ENCODE measurements at places on chromosomes 1 and 21. TPM values are rescaled to one million over a fixed set of nuclear protein-coding genes. Genes with fewer than 3 reads are reported as not detected.

FRRS1 gene
- total RNA-seq, result 4.1 TPM

LCE1A gene
- not detected for total RNA-seq

GJA8 gene
- not detected for total RNA-seq

DCST1 gene
- not detected for total RNA-seq

TMEM200B gene
- total RNA-seq, result 17.9 TPM

CFHR3 gene
- not detected for total RNA-seq

RCSD1 gene
- total RNA-seq, result not detected

FABP3 gene
- 18.5 TPM for total RNA-seq

C4BPA gene
- not detected for total RNA-seq

CFAP74 gene
- total RNA-seq, result 0.20 TPM

FOXO6 gene
- total RNA-seq, result not detected

ATP6V1G3 gene
- total RNA-seq, result not detected

DSCAM gene
- total RNA-seq, result not detected

AMPD1 gene
- total RNA-seq, result not detected

ATP1A4 gene
- total RNA-seq, result not detected

KCNE2 gene
- not detected for total RNA-seq

CELA2A gene
- total RNA-seq, result not detected

TMIGD3 gene
- not detected for total RNA-seq

KCNJ6 gene
- total RNA-seq, result not detected

C8B gene
- total RNA-seq, result not detected

EGLN1 gene
- 32.7 TPM for total RNA-seq

BCAR3 gene
- 21.2 TPM for total RNA-seq

DENND2D gene
- total RNA-seq, result 4.7 TPM

CC2D1B gene
- total RNA-seq, result 25.3 TPM

SAMD11 gene
- total RNA-seq, result 43.5 TPM

NBPF20 gene
- total RNA-seq, result 0.52 TPM

SERINC2 gene
- total RNA-seq, result 25.8 TPM

CDK18 gene
- total RNA-seq, result 3.0 TPM

PLA2G5 gene
- total RNA-seq, result not detected

NEXN gene
- 3.3 TPM for total RNA-seq

LRRC42 gene
- 79.6 TPM for total RNA-seq

RHBG gene
- total RNA-seq, result not detected

STUM gene
- total RNA-seq, result not detected

TMEM82 gene
- not detected for total RNA-seq

MEGF6 gene
- 121 TPM for total RNA-seq

SLC45A1 gene
- total RNA-seq, result not detected

CFHR5 gene
- total RNA-seq, result not detected

PPM1J gene
- total RNA-seq, result 2.4 TPM

SGIP1 gene
- not detected for total RNA-seq

TNFRSF18 gene
- not detected for total RNA-seq

DNASE2B gene
- total RNA-seq, result not detected

CAMK2N1 gene
- total RNA-seq, result 20.5 TPM

CEP85 gene
- 13.9 TPM for total RNA-seq

LRRC3 gene
- total RNA-seq, result 1.4 TPM

Data from MG63 (cell line).